ENCODE measurements at places on chromosomes 7 and 10.

DNA sequence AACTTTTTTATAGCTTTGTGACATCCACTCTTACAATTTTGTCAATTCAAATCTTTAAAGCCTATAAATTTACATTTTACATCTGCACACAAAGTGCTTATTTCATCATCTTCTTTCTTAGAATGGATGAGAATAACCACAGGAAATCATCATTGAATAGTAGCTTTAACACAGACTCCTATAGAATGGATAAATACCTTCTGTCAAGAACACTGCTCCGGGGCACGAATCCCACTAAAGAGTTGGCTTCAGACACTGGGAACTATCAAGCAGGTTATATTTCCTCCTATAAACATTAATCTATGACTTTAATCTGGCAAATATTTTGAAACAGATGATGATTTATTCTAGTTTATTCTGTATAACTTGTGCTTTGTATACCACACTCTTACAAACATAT lies 269.7 kb upstream of the TPK1 start:
- ATAC-seq: no peak

DNA sequence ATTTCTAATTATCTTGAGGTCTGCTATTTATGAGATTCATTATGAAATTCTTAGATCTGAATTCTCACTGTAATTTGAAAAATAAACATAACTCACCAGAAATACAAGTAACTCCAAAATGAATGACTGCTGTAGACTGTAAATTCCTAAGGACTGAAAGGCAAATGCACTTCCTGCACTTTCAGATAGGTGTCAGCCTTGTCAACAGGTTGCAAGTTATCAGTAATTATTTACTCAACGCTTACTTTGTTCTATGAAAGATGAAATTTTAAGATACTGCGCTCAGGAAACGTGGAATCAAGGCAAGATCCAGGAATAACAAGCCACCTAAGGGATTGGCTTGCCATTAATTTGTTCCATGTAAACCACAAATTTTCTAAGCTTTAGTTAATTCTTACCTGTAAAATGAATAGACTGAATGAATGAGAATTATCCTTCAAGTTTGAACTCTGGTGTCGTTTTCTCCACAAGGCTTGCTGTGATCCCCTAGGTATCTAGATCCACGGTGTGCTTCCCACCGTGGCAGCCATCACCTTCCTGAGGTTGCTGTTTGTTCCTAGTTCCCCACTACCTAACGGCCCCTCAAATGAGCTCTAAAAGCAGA lies 12.6 kb downstream of the DHX32 start:
- peak; percentile 34 for ATAC-seq

DNA sequence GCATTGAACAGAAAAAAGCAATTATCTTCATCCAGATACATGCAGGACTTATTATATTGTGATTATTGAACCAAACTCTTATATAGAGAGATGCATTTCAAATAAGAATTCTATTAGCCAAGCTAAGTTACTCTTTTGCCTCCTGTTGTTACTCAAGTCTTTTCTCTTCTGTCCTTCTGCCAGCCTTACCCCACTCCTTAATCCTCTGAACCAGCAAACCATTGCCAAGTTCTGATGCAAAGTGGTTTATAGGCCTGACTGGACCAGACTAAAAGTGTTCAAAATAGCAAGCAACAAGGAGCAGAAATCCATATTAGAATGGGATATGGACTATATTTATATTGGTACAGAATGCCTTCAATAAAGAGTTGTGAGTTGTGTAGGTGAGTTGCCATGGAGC lies 2.2 kb upstream of the SLC26A4 start:
- ATAC-seq: no peak

GRCh38 chr10:511849-512191 lies 177.6 kb downstream of the DIP2C start:
- no peak for ATAC-seq

- ATAC-seq: no peak
These were observed 14.4 kb downstream of the ALKBH4 start for GRCh38 chr7:102450242-102450641.

GRCh38 chr7:129535896-129536295 lies 33.6 kb downstream of the SMKR1 start:
- no peak for ATAC-seq

DNA sequence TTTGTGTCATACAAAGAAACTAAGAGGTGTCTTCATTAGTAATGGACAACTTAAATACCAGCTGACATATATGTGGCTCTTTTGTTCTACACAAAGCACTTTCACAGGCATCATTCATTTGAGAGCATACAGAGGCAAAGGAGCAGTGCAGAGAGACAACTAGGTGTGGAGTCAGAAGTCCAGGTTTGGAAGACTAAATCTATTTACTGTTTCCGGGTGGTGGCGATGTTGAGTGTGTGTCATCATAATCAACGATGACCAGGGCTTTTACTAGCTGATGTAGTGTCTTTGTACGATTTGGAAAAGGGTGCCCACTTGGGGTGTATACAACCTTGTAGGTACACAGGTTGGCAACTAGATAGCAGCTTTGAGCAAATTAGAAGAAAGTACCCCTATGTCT lies 195.5 kb upstream of the CCDC6 start:
- ATAC-seq: no peak

- no peak for ATAC-seq
These were observed 303.1 kb upstream of the NPSR1 start for GRCh38 chr7:34354899-34355298.

- no peak for ATAC-seq
These were observed 93.4 kb upstream of the PDLIM1 start for GRCh38 chr10:95384011-95384704.

DNA sequence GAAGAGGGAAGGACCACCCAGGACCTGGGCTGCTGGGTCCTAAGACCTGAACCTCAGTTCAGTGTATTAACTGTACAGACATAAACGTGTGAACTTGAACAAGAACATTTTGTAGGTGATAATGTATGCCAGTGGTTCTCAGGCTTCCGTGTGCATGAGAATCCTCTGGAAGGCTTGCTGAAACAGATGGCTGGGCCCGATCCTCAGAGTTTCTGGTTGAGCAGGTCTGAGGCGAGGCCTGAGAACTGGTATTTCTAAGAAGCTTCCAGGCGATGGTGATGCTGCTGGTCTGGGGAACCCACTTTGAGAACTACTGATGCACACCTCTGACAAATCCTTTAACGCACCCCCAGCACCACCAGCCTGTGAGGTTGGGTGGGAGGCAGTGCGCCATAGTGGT lies 70.4 kb downstream of the CDH23 start:
- no peak for ATAC-seq

DNA sequence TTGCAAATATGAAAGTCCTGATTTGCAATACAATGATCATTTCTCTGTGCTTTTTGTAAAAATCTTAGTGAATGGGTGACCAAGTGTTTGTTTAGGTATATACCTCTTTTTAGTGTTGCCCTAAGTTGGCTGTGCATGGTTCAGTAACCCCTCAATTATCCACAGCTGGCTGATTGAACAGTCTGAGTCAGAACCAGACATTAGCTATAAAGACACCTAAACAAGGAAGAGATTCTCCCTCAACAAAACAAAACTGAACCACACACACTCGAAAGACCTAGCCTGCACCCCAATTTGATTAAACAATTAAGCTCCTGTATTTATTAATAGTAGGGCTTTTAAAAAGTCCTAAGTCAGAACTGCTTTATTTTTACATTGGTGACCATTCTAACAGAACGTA lies 2.8 kb downstream of the RSBN1L start:
- ATAC-seq: no peak

DNA sequence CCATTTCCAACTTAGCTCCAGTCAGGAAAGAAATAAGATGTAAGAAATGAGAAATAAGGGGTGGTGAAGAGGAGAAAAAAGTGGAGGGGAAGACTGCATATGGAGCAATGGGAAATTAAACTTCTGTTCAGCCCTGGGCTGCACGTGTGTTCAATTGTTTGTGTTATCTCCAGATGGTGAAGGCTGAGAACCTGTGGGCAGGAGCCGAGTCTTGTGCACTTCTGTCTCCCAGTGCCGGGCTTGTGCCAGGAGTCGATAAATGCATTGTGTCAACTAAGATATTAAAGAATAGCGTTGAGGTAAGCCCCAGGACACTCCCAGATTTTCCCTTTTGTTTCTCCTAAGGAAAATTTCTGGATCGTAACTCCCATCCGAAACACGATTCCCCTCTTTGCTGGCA lies 98.2 kb downstream of the PRLHR start:
- no peak for ATAC-seq

GRCh38 chr10:125684581-125684980 lies 1.6 kb upstream of the TEX36 start:
- ATAC-seq: peak; percentile 23

- no peak for ATAC-seq
These were observed 23.0 kb upstream of the KMT2E start for GRCh38 chr7:104990983-104991382.

DNA sequence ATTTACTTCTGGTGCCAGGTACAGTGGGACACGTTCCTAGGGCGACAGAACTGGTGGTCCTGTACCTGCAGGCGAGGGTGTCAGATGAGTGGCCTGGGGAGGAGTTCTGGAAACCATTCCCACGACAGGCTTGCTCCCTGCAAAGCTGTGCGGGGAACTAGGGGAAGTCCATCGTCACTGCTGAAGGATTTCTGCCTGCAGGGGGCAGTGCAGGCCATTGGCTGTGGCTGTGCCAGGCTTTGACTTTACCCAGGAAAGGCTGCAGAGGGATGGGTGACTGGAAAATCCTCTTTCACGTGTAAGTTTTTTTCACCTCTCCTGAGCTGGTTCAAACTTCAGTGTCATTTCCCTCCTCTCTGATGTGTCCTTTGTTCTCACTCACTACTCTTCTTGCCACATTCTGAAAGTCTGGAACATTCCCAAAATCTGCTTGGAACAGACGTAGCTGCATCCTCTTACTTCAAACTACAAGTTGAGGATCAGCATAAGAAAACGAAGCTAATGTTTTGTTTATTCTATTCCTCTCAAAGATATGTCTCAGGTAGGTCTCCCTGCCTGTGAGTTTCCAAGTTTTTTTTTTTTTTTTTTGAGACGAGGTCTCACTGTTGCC lies 126.5 kb downstream of the SH2D4B start:
- peak; percentile 78 for ATAC-seq

- peak; percentile 73 for ATAC-seq
These were observed 29.1 kb downstream of the ERCC6 start for GRCh38 chr10:49509771-49510303.

GRCh38 chr7:24922099-24922773 lies 57.7 kb downstream of the OSBPL3 start:
- ATAC-seq: no peak

DNA sequence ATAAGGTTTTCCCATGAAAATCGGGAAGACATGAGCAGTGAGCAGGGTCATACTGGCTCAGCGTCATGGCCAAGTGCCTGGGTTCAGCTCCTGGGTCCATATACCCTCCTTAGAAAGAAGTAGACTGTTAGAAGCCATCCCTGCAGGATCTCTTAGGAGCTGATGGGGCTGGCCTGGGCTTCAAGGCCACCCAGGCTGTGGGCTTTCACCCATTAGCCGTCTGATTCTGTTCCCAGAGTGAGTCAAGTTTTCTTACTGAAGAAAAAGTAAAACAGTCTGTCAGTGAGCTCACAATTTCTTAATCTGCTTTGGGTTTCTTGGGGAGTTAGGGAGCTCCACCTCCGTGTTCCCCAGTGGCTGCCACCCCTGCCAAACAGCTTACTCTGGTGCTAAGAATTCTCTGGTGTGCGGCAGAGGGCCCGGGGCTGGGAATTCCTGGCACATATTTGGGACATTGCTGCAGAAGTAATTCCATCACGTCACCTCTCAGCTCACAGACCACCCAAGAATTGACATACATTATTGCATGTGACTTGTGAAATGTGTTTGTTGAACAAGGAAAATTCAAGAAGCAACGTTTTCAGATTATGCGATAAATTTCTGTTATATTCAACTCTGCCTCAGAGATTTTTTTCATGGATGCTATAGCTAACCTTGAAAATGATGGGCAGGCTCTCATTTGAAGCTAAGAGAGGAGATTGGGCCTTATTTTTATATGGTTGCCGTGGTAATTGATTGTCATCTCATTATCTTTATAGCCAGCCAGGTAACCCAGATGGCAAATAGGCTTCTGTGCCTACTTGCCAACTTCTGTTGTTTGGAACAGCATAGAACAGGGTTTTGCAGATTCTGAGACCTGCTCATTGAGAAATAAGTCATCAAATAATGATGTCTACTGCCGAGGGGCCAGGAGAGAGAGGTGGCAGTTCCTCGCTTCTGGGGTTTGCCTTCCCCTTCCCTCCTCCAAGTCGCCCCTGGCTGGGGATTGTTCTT lies 166.4 kb downstream of the CHN2 start:
- no peak for ATAC-seq

DNA sequence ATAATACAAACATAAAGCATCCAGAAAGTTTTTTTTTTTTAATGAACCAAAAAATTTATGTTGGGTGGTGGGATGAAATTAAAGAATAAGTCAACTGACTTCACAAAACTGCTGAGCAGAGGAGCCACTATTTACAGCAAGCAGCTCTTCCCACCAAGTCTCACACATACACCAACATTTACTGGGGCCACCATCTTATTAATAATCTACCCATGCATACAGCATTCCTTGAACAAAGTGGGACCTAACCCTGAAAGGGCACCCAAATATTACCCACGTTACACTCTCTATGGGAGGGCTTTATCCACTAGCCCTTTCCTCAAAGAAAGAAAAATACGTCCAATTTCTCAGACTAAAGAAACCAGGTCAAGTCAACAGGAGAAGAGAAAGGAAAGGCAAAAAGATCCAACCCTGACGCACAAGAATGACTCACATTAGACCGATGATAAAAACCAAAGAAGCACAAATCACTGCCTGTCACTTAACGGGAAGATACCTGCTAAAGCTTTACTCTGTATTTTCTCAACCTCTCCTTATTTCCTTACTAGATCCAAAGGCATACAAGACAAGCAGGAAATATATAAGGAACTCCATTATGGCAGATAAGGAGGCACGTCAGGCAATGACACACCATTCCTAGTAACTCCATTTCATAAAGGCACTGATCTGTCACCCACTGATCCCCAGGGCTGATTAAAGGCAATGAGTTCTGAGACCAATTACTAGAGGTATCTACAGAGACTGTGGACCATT lies 141.8 kb upstream of the ASAH2 start:
- ATAC-seq: peak; percentile 65

GRCh38 chr7:84060760-84061261 lies 133.8 kb downstream of the SEMA3A start:
- no peak for ATAC-seq

DNA sequence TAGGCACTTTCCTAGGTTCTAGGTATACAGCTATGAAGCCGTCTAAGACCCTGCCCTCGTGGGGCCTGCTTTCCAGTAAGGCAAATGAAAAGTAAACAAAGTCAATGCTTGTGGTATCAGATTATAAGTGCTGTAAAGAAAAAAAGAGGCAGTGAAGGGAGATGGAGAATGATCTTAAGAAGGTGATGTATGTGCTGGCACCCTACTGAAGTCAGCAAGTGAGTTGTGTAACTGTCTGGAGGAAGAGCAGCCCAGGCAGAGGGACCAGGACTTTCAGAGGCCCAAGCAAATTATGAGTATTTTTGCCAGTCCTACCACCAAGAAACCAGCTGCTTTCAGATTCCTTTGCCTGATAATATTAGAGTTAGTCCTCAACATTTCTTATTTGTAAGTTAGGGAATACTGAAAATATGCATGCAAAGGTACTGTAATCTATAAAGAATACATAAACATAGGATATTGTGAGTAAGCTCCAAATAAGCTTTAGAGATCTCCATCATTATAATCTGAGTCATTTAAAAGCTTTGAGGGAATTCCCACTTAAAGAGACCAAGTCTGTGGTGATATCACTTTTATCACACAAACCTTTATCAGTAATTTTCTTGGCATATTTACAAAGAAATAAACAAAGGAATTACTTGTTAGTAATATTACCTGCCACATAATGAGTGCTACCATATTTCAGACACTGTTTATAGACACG lies 329.2 kb upstream of the LRGUK start:
- ATAC-seq: no peak
